CD4-positive, CD25-positive, alpha-beta regulatory T cell (primary cell): ENCODE measurements at places on chromosomes 1 and 21. TPM values are rescaled to one million over a fixed set of nuclear protein-coding genes. Genes with fewer than 3 reads are reported as not detected.

DNA sequence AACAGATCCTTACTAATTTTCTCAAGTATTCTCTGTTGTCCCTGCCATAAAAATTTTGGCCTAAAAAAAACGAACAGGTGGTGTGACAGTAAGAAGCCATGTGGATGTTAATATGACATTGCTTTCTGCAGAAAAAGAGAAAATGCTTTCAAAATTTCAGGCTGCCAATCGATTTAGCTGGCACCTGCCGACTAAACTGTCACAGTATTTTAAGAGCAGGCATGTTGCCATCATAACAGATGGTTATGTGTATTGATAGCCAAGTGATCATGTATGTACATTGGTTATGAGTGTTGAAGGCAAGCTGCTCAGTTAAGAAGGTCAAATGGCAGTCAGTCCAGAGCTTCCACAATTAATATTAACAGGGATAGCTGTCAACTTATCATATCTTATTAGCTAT, 1017.0 kb downstream of the MRPL39 start:
- H3K4me3 ChIP-seq: no peak overlapping the region
- H3K4me1 ChIP-seq: no peaks in the 10 kb centered on the region
- H3K36me3 ChIP-seq: no peaks in the 10 kb centered on the region
- no peaks in the 10 kb centered on the region for H3K27me3 ChIP-seq
- DNase-seq: no peak

DNA sequence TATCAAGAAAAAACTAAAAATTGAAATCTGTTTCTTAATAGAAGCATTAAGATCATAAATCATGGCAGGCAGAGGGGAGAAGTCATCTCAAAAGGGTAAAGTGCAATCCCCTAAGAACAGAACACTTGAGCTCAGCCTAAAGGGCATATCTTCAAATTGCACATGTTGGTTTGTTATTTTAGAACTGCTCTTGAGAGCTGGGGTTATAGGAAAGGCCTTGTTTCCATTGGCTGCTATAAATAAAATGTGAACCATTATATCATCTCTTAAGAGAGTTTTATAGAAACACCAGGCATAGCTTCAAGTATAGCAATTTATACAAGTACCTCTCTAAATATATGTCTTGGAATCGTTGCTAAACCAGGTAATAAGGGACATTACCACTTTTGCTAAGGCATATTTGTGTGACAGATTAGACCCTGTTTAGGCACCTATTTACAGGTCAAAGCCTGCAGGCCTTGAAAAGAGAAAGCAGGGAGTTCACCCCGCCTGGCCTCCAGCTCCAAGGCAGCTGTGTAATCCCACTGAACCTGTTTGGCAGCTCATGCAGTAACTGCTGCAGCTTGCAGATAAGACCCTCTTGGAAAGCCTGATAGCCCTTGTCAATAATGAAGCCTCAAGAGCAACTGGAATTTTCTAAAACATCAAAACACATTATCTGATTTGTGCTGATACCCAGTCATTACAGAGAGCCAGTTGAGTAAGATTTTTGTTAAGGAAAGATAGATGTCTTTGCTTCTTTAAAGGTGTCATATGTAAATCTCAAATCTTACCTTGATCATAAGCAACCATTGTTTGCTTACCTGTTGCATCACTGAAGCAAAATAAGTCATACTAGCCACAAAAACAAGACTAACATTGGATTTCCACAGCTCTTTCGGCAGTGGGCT, 24.2 kb upstream of the SYDE2 start:
- H3K4me3 ChIP-seq: no peak overlapping the region
- DNase-seq: no peak
- no peaks in the 10 kb centered on the region for H3K36me3 ChIP-seq
- H3K27me3 ChIP-seq: peaks cover 9% of the 10 kb centered on the region

- H3K27me3 ChIP-seq: no peaks in the 10 kb centered on the region
- H3K4me1 ChIP-seq: peaks cover 43% of the 10 kb centered on the region
- no peaks in the 10 kb centered on the region for H3K36me3 ChIP-seq
- peak within 1 kb of the TSS; percentile 51 for H3K27ac ChIP-seq
- DNase-seq: peak; percentile 63
- peak within 1 kb of the TSS; percentile 82 for H3K4me3 ChIP-seq
Measured at GRCh38 chr21:45074048-45074817, at the start of gene ADARB1. Gene ADARB1, plus strand, starts transcription at chr21:45074580. Its CDS starts 97,077 bp downstream, at chr21:45171657.

- no peaks in the 10 kb centered on the region for H3K27me3 ChIP-seq
- H3K36me3 ChIP-seq: no peaks in the 10 kb centered on the region
- peak overlapping the region; percentile 72 for H3K4me3 ChIP-seq
- peak overlapping the region; percentile 86 for H3K27ac ChIP-seq
- peaks cover 79% of the 10 kb centered on the region for H3K4me1 ChIP-seq
Measured at GRCh38 chr21:17779980-17780379, 39.2 kb downstream of the C21orf91 start.

DNA sequence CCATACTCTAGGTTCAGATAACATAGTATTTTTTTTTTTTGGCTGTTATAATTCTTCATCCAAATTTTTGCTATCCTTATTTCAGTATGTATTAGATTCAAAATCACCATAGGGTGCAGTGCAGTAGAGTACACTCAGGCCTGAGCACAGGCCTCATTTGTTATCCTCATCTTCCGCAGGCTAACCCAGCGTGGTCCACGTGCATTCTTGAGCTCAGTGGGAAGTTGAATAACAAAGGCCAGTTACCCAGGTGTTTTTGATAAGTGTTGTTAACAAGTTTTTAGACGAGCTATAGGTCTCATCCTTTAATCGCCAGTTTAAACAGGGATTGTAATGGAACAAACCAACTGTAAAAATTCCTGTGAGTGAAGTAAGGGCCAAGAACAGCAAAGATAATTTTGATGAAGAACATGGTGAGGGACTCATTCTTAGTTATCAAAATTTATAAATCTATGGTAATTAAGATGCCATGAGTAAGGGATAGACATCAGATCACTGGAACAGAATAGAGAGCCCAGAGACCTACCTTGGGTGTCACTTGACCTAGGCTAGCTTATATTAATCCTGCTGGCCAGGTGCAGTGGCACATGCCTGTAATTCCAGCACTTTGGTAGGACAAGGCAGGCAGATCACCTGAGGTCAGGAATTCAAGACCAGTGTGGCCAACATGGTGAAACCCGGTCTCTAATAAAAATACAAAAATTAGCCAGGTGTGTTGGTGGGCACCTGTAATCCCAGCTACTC, 22.0 kb downstream of the FLVCR1 start:
- no peaks in the 10 kb centered on the region for H3K4me1 ChIP-seq
- no peak overlapping the region for H3K4me3 ChIP-seq
- no peak for DNase-seq

DNA sequence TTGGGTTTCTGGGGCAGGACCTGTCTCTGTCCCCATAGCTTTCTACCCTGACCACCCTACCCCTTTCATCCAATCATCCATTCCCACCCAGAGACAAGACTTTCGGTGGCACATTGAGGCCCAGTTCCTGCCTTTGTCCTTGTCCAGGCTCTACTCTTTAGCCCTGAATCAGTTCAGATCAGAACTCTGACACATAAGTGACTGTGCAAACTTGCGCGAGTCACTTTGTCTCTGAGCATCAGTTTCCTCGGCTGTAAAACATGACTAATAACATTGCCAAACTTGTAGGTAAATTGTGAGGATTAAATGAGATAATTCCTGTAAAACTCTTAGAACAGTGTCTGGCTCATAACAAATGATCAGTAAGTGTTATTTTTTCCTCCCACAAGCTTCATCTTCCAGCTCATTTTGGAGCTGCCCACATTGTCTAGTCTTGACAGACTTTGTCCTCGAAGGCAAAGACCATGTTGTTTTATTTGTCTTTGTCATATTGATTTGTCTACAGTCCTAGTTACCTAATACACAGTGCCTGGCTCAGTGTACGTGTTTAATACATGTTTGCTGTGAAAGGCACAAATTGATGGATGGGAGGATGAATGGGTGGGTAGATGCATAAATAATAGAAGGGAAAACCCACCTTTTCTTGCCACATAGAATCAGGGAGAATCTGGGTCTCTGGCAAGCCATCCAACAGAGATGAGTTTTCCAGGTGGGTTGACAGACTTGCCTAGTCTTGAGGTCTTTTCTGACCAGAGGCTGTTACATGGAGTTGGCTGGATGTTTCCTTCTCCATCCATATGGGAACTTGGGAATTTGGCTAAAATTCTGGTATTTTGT, 262.9 kb downstream of the OMA1 start:
- H3K36me3 ChIP-seq: no peaks in the 10 kb centered on the region
- H3K27me3 ChIP-seq: no peaks in the 10 kb centered on the region
- DNase-seq: no peak
- H3K4me1 ChIP-seq: no peaks in the 10 kb centered on the region
- H3K4me3 ChIP-seq: no peak overlapping the region
- no peak overlapping the region for H3K27ac ChIP-seq

DNA sequence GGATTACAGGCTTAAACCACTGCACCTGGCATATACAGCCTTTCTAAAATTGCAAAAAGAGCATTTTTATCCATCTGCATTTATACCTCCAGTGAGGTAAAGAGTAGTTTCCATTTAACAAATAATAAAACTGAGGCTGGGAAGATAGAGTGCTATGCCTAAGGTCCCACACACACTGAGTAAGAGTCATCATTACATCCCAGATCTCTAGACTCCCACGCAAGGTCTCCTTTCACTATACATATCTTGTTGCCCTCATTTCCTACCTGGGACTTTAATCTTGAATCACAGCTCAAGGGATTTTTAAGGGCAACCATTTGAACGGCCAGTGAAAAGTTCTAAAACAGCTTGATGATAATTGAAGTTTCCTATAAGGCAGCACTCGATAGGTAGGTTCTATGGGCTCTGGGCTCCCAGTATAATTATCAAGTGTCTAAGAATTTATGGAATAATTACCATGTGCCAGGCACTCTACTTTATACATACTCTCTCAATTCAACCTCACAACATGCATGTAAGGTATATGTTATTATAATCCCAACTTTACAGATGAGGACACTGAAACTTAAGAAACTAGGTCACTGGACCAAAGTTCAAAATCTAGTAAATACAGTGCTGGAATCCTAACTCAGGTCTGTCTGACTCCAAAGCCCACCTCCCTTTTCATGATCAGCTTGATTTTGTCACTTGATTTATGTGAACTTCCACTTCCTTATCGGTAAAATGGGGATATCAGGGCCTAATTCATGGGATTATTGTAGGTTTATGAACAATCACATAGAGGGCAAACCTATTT, 23.3 kb upstream of the EPS15 start:
- no peak overlapping the region for H3K4me3 ChIP-seq
- H3K4me1 ChIP-seq: no peaks in the 10 kb centered on the region
- DNase-seq: no peak
- no peak overlapping the region for H3K27ac ChIP-seq

DNA sequence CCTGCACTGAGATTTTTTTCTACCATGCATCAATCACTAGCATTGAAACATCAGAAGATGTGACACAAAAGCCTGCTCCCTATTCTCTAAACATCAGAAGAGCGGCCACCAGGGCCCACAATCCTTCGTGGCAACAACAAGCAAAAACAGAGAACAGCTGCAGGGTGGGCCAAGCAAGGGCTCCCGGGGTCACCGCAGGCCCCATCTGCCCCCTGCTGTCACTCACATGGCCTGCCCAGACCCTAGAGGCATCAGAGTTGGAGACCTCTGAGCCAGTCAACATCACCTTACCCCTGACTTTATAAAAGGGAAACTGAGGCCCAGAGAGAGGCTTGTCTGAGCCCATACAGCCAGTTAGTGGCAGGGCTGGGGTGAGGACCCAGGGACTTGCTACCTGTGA, 1.8 kb downstream of the LAPTM5 start:
- peaks cover 8% of the 10 kb centered on the region for H3K36me3 ChIP-seq
- H3K27ac ChIP-seq: peak overlapping the region; percentile 94
- peak overlapping the region; percentile 97 for H3K4me3 ChIP-seq
- DNase-seq: no peak

KCNA3 gene
- polyA plus RNA-seq: 61.6 TPM

HES3 gene
- not detected for polyA plus RNA-seq

COG2 gene
- 29.9 TPM for polyA plus RNA-seq

DNASE2B gene
- polyA plus RNA-seq: not detected

TCHHL1 gene
- not detected for polyA plus RNA-seq

FMO2 gene
- not detected for polyA plus RNA-seq

AMY1C gene
- not detected for polyA plus RNA-seq
